ENCODE measurements at places on chromosomes 11 and 22.

DNA sequence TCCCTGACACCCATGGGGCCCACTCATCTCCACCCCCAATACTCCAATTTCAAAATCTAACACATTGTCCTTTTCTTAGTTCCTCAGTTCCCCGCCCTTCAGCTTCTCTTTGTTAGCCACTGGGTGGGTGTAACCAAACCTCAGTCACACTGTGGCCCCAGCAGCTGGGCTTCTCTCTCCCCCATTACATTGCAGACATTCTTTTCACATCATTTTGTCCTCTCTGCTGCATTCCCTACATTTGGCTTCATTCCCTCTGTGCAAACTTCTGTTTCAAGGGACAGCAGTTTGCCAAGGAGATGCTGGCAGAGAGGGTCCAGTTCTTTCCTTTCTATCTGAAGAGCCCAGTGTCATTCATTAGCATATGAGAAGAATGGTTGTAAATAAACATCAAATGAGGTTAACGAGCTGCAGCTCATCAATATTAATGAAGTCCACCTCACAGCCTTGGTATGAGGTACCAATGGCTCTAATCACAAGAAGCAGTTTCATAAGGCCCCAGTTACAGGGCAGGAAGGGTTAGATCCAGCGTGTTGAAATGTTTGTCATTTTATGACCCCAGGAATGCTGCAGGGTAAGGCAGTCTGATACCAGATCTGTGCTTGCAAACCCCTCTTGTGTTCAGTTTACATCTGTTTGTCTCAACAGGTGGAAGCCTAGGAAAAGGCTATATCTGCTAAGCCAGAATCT lies 72.3 kb downstream of the ARFGAP2 start:
- no peak for DNase-seq

GRCh38 chr11:45961751-45962240 lies 39.3 kb downstream of the LARGE2 start:
- no peak for DNase-seq

GRCh38 chr22:39408173-39408572 lies 8.6 kb downstream of the TAB1 start:
- no peak for DNase-seq

GRCh38 chr11:2540992-2541680 lies 96.3 kb downstream of the KCNQ1 start:
- DNase-seq: no peak

DNA sequence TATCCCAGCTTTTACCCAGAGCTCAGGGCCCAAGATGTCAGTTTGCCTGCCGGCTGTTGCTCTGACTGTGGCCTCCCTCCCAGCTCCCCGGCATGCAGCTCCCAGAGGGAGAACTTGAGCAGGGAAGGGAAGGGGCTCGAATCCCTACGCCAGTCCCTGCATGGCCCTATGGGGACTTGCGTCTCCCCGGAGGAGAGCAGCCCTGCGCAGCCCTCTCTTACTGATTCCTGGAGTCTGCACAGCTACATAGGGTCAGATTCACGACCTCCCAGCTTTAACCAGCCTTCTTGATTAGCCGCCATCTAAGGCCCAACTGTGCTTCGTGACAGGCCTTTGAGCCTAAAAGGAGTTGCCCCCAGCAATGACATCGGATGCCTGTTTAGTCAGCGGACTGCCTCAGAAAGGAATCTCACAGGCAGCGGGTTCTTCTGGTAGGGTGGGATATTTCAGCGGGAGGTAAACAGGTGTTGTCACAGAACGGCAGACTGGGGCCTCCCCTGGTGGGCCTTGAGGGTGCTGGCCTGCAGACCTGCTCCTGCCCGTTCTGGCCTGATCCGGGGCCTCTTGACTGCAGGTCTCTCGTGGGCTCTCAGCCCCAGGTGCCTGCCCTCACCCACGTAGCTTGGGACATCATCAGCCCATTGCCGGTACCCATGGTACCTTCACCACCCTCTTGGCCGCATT lies 43.8 kb upstream of the KCNQ1OT1 start:
- no peak for DNase-seq

DNA sequence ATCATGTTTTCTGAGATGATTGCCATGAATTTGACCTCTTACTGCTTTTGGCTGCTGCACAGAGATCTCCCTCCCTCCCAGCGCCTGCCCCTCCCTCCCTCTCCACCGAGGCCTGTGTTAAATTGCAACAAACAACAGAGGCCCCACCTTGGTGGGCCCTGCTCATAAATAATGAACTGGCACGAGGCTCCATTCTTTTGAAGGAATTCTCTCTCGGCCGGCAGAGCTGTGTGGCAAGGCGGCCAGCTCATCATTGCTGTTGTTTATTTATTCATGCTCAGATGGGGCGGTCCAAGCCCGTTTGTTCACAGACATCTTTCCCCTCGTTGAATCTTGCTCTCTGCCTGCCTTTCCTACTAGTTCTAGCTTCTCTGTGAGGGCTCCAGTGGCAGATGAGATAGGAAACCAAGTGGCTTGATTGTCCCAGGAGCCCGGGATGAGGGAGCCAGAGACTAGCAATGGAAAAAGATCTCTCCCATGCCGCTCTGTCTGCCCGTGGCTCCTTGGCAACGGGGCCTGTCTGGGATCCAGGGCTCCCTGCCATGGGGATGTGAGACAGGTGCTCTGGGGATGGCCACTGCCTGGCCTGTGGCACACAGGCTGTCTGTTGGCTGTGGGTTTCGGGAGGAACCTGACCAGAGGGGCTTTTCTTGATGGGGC lies 192.6 kb downstream of the DSCAML1 start:
- DNase-seq: no peak

GRCh38 chr11:69510471-69511357 lies 29.3 kb downstream of the LINC01488 start:
- no peak for DNase-seq

- DNase-seq: no peak
These were observed 247.3 kb downstream of the MN1 start for GRCh38 chr22:27554106-27554811.

- no peak for DNase-seq
These were observed 22.8 kb downstream of the NPAT start for GRCh38 chr11:108199446-108200321.

DNA sequence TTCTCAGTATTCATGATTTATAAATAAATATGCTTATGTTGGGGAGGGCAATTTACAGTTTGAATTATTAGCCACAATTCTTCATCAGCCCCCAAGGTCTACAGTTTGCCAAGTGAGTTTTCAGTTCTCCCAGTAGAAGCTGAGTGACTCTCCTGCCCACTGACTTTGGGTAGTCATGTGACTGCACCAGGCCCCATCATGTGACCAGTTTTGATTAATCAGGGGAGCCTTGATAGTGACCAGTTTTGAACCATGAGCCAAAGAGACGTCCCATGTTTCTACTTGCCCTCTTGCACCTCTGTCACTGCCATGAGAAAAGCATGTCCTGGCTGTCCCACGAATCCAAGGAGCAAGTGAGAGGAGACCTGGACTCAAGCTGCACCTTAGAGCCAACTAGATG lies 32.5 kb downstream of the SYN3 start:
- DNase-seq: no peak
